ENCODE measurements at places on chromosomes 5 and 9.

DNA sequence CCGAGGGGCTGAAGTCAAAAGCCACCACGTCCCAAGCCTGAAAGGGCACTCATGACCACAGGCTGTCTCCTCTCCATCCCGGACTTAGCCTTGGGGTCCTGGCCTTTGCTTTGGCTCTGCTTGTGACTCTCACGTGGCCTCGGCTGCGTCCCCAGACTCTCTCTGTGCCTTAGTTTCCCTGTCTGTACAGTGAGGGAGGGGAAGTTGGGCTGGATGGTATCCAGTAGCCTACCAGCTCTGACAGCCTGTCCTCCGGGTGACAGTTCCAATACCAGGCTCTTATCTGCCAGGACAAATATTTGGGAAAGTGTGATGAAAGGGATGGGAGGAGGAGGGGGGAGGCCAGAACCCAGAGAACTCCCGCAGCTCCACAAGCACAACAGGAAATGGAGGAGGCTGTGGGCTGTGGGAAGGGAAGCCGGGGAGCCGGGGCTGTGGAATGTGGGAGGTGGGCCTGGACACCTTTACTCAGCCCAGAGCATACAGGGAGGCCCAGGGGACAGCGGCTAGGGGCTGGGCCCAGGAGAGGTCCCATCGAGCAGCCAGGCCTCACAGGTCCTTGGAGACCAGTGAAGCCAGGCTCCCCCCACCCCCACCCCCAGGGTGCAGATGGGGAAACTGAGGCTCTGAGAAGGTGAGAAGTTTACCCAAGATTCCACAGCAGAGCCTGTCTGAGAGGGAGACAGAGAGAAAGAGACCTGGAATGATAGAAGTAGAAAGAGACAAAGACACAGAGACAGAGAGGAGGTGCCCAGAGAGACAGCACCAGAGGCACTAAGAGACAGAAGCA lies 18.3 kb downstream of the PDGFRB start:
- DNase-seq: no peak

DNA sequence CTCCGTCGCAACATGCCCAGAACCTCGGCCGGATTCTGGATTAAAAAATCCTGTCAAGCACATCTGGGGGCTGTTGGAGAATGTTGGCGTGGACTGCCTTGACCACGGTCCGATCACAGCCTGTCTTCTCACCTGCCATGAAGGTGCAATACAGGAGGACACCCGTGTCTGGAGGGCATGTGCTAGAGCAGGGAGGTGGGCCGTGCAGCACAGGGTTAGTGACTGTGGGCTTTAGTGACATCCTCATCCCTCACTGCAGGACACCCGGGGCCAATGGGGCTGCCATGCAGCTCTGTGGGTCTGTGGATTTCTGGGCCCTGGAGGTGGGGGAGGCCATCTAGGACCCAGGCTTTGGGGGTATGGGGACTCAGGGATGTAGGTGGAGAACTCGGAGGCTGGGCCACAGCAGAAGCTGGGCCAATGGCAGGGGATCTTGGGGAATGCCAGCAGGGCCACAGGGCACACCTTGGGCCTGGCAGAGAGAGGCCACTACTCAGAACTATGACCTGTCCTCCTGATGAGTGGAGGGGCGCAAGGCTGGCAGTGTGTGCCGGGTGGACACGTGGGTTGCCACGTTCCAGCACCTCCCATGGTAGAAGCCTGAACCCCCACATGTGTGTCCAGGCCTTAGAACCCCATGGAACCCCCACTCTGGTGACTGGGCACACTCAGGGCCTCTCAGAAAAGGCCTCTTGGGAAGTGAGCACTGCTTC lies 23.3 kb downstream of the ZDHHC11B start:
- DNase-seq: no peak

DNA sequence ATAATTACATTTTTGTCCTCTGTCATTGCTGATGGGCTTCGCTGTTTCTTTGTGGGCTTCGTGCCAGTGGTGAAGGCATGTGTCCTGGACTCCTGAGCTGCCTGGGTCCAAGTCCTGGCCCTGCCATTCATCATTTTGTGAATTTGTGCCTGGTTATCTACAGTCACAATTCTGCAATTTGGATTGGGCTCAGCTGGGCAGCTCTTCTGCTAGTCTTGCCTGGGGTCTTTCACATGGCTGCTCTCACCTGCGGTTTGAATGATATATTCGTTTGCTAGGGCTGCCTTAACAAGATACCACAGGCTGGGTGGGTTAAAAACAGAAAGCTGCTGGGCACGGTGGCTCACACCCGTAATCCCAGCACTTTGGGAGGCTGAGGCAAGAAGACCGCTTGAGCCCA lies 192.7 kb upstream of the IER5L start:
- DNase-seq: no peak

GRCh38 chr5:14944996-14945395 lies 73.4 kb upstream of the ANKH start:
- no peak for DNase-seq
